ENCODE measurements at places on chromosomes 4 and X.

GRCh38 chrX:69366183-69366582 lies 137.9 kb upstream of the NALF2 start:
- no peak for DNase-seq

GRCh38 chr4:53013873-53014775 lies 152.0 kb downstream of the RASL11B start:
- DNase-seq = no peak

DNA sequence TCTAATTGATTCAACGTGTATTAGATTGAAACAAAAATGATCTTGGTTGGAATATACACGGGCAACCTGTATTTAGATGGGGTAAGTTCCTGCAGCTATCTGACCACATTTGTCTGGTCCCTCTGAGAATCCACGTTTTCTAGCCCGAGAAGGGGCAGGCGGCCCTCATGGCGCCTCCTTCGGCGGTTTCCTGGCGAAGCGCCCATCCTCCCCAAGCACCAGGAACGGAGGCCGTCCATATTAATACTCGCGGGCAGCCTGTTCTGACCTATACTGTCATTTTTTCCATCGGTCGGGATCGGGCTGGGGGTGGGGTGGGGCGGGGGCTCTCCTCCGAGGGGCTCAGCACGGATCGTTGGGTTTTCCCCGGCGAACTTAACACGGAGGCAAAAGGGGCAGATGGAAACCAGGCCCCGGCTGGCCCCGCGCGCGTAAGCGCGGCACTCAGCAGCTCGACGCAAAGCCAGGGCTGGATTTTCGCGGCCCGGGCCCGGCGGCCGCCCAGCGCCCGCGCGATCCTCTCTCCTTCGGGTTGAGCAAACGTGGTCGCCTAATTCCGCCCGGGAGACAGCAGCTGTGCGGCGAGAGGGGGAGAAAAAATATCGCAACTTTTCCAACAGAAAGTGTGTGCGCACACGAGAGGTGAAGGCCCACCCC lies 77.2 kb upstream of the BCOR start:
- peak; percentile 55 for DNase-seq

GRCh38 chr4:113559947-113560346 lies 201.6 kb downstream of the CAMK2D start:
- DNase-seq = no peak

- no peak for DNase-seq
Measured at GRCh38 chr4:153603258-153603657, 80.8 kb upstream of the TLR2 start.

- DNase-seq = no peak
Measured at GRCh38 chrX:103791228-103791627, 14.6 kb downstream of the PLP1 start.

- no peak for DNase-seq
Measured at GRCh38 chr4:185358514-185358913, 37.2 kb downstream of the LRP2BP start.

DNA sequence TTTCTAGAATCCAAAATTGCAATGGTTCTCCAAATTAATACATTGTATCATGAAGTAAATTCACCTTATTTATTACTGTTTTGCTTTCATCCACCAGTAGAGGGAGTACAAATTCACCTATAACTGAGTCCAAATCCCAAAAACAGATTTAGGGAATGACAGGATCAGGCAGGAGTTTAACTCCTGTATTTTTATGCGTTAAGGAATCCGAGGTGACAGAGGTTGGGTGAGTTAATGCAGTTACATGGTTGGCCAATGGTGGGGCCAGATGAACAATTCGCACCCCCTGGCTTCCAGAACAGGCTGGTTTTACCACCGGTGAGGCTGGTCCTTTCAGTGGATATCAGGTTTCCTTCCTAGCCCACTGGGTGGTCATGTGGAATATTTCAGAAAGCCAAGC lies 82.4 kb downstream of the MTNR1A start:
- no peak for DNase-seq

DNA sequence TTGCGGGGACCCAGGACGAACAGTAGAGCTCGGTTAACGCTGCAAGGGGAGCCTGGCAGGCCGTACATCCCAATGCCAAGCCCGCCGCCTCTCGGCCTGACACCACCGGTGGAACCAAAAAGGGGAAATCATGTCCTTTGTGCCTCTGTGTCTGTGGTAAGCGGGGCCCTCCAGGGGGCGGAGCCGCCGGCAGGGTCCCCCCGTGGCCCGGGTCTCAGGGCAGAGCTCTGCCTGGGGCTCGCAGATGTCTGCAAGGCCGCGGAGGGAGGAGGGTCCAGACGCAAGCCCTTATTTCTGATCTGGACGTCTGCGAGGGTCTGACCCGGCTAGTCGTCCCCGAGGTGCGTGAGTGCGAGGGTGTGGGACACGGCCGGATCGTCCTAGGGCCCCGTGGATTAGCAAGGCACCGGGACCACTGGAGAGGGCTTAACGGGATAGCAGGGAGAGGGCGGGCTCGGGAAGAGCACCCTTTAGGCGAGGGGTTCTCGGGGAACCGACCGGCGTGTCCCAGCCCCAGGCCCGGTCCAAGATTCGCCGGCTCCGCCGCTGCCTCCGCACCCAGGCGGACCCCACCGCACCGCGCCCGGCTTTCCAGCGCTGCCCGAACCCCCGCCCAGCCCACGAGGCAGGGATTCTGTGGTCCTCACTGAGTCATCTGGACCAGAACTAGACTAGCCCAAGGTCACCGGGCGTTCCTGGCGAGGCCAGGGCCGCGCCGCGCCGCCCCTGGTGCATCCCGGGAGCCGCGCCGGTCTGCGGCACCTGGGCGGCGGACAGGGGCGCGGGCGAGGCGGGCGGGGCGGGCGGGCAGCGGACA lies 863 bp upstream of the FAM193A start:
- peak; percentile 31 for DNase-seq

DNA sequence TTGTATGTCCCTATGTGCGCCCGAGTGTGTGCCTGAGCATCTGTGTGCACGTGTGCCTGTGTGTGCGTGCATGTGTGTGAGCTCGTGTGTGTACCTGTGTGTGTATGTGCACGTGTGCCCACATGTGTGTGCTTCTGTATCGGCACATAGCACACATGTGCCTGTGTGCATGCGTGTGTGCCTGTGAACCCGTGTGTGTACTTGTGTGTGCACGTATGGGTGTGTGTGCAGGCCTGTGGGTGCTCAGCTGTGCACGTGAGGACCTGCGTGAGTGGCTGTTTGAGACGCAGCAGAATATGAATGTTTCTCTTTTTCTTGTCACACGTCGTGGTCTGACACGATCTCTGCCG lies 4.3 kb downstream of the AKAP17A start:
- no peak for DNase-seq

DNA sequence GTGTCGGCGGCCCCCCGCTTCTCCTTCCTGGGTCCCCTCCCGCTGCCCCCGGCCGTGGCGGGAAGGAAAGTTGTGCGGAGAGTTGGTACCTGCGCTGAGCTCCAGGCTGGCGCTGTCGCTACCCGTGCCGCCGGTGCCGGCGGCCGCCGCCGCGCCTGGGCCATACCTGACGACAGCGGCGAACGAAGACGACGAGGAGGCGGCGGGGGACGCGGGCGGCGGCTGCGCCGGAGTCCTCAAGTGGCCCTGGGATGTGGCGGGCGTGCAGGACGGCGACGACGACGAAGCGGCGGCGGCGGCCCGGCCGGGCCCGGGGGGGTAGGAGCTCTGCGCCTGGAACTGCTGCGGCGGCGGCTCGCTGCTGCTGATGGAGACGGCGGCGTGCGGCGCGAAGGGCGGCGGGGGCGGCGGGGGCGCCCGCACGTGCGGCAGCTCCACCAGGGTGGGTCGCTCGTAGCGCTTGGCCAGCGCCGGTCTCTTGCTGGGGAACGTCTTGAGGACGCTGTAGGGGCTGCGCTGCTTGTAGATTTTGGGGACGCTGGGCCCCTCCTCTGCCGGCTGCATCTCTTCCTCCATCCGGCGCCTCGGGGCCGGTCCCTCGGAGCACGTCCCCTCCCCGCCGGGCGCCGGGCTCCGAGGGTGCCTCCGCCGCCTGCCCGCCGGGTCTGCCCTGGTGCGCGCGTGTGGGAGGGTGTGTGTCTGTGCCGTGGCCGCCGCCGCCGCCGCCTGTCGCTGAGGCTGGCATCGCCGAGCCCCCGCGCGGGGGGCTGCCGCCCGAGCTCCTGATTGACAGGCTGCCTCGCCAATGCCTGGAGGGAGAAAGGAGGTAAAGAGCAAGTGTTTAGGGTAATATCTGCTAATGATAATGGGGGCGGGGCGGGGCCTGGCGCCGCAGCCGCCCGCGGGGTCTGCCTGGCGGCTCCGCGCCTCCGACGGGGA lies 618 bp downstream of the BEND4 start:
- peak; percentile 20 for DNase-seq

GRCh38 chr4:159258889-159259560 lies 156.1 kb downstream of the RAPGEF2 start:
- no peak for DNase-seq

- no peak for DNase-seq
Measured at GRCh38 chr4:110510955-110511544, 35.1 kb downstream of the ENPEP start.

- no peak for DNase-seq
Measured at GRCh38 chr4:154741131-154741665, 2.6 kb upstream of the LRAT start.
